ENCODE measurements at places on chromosomes 1 and 21.

- no peak for DNase-seq
Observed at GRCh38 chr21:35475009-35475408, 425.9 kb upstream of the RUNX1 start.

DNA sequence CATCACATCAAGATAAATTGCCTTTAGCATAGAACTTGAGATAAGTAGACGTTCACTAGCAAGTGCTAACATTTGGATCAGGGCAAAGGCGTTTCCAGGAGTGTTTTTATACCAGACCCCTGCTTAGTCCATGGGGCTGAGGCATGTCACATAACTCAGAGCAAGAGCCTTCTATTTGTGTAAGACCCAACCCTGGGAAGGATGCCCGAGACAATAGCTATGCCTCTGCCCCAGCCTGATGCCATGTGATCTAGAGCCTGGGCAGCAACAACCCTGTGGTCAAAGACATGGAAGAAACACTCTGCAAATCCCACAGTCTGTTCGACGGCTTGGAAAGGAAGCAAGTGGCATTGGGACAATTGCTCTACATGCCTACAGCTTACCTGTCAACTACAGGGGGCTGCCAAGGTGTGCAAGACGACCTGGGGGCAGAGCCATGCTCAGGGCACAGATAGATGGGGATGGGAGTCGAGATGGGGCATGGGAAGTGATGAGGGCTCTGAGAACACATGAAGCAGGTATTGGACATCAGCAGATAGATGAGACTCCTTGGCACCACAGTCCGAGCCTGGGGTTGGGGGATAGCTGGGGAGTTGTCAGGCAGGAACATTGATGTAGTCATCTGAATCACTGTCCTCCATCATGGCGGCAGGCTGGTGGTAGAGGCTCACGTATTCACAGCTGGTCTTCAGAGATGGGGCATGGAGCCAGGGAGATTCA lies 7.3 kb downstream of the IL24 start:
- DNase-seq: no peak

DNA sequence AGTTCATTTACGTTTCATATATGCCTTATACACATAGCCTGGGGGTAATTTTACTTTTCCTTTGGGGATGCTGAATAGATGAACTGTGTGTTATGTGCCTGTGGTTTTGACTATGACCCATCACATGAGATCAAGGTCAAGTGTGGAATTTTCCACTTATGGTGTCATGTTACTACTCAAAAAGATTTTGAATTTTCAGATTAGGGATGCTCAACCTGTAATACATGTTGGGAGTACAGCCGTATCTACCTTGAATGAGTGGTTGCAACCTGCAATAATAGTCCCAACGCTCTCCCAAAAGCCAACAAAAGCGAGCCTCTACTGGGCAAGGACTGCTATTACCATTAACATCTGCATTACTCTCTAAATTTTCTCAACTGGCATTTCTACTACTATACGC lies 68.5 kb upstream of the SDC3 start:
- no peak for DNase-seq

DNA sequence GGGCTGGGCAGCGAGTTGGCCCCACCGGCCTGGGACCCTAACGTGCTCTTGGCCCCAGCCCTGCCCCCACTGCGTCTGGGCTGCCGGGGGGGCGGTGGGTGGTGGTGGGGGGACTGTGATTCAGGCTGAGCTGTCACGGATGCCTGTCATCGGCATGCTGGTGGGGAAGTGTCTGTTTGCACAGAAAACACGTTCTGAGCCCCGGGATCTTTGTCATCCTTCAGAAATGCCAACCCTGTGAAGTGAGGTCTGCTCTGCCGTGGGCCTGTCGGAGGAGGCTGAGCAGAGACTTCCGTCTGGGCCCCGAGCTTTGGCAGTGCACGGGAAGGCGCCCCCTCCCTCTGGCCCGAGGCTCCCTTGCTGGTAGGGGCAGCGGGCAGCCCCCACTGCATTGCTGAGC lies 24.3 kb upstream of the PLCH2 start:
- no peak for DNase-seq

DNA sequence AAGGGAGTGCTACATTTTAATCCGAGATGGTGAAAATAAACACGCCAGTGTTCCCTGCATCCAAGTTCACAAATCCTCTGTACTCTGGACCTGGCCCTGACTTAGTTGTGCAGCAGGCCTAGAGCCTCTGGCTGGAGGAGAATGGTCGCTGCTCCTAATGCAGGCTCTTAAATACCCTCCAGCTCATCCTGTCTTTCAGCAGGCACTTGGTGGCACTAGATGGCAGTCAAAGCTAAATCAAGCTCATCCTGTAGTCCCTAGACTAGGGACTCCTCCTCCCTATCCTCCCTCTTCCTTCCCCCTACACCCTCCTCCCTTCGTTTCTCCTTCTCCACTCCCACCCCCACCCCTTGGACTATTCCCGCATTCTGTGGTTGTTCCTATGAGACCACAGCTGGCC lies 41.6 kb upstream of the MTR start:
- no peak for DNase-seq

- DNase-seq: no peak
Observed at GRCh38 chr1:180917306-180918065, 4.8 kb downstream of the KIAA1614 start.

DNA sequence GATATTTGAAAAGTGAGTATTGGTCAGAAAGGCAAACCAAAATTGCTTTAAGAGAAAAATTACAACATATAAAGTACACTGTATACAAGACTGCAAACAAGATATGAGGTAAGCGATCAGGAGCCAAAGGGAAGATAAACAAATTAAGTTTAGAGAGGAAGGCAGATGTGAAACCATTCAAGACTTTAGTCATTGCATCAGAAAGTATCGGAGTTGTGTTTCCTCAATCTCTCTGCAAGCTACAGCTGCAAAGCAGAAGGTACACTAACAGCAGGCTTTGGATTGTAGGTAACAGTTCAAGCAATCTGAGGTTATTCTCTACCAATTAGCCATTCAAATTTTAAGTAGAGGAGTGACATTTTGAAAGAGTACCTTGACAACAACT lies 21.3 kb upstream of the TLCD4 start:
- DNase-seq: no peak

- no peak for DNase-seq
Observed at GRCh38 chr1:181620183-181620582, 136.9 kb downstream of the CACNA1E start.

DNA sequence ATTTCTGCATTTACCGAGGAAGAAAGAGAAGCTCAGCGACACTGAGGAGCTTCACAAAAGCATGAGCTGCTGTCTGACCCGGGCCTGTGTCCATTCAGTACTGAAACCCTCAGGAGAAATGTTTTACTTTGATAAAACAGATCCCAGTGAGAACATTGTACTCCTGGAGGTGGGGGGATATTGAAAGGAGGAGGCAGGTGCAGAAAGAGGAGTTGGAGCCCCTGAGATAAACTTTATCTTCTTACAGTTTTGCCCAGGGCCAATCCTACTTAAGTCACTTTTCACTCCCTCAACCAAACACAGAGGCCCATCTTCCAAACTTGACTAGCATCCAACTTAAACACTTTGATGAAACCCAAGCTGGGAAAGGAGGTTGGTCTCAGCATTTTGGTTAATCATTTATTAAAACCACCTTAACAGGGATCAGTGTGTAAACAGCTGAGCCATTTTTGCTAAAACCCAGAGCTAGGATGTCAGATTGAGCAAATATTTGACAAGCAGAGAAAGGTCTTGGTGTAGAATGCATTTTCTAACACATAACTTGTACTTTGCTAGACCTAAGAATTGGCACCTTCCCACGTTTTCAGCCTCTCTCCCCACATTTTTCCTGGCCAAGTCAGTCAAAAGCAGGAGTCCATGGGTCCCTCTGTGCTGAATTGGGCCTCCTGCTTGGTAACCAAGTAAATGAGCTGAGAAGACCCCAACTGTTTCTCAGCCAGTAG lies 32.5 kb upstream of the SARS1 start:
- no peak for DNase-seq

- no peak for DNase-seq
Observed at GRCh38 chr1:111852261-111852721, 96.6 kb downstream of the DDX20 start.

- DNase-seq: no peak
Observed at GRCh38 chr1:51572365-51572764, 44.5 kb upstream of the OSBPL9 start.

- no peak for DNase-seq
Observed at GRCh38 chr1:67346982-67347381, 39.3 kb downstream of the IL12RB2 start.

DNA sequence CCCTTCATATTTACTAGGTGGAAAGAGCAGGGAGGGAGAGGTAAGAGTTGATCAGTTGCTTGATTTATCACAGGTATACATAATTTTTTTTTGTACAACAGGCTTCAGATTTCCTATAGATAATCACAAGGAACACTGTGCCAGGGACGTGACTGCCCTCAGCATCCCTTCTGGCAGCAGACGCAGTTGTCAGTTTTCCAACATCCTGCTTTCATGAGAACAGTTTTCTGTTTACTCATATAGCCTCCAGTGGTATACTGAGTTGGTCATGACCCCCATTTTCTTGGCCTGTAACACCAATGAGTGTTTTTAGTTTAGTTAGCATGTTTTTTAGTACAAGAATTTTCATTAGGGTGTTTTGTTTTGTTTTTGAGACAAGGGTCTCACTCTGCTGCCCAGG lies 37.9 kb upstream of the PTPRF start:
- no peak for DNase-seq

- no peak for DNase-seq
Observed at GRCh38 chr1:206135248-206135647, 18.1 kb upstream of the AVPR1B start.

GRCh38 chr21:33769057-33769456 lies 126.8 kb downstream of the ITSN1 start:
- DNase-seq: no peak

- no peak for DNase-seq
Observed at GRCh38 chr21:14758849-14759248, 212.7 kb upstream of the SAMSN1 start.

GRCh38 chr21:43345746-43346409 lies 81.1 kb downstream of the SIK1 start:
- no peak for DNase-seq

DNA sequence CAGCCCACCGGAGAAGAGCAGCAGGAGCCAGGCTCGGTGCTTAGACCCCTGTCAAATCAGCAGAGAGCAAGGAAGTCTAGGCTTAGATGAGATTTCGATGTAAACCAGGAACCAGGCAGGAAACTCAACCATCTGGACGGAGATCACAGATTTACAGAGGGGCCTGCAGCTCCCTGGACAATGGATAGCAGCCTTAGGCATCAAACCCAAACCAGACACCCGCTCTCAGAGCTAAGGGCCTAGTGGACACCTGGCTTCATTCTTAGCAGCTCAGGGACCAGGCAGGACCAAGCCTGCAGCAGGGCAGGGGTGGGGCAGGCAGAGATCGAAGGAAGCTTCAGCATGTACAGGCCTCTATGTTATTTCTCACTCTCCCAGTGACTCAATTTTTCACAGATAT lies 127.8 kb upstream of the FMN2 start:
- DNase-seq: no peak

GRCh38 chr1:194078765-194079164 lies 892.4 kb upstream of the B3GALT2 start:
- DNase-seq: no peak

DNA sequence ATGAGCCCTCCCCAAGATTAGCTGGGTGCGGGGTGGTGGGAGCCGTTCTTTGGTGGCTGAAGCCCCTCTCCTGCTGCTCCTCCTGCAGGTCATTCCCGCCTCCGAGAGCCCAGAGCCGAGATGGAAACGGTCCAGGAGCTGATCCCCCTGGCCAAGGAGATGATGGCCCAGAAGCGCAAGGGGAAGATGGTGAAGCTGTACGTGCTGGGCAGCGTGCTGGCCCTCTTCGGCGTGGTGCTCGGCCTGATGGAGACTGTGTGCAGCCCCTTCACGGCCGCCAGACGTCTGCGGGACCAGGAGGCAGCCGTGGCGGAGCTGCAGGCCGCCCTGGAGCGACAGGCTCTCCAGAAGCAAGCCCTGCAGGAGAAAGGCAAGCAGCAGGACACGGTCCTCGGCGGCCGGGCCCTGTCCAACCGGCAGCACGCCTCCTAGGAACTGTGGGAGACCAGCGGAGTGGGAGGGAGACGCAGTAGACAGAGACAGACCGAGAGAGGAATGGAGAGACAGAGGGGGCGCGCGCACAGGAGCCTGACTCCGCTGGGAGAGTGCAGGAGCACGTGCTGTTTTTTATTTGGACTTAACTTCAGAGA lies 448 bp downstream of the G0S2 start:
- DNase-seq: no peak

GRCh38 chr1:157114183-157115121 lies 14.8 kb upstream of the ETV3L start:
- DNase-seq: no peak

DNA sequence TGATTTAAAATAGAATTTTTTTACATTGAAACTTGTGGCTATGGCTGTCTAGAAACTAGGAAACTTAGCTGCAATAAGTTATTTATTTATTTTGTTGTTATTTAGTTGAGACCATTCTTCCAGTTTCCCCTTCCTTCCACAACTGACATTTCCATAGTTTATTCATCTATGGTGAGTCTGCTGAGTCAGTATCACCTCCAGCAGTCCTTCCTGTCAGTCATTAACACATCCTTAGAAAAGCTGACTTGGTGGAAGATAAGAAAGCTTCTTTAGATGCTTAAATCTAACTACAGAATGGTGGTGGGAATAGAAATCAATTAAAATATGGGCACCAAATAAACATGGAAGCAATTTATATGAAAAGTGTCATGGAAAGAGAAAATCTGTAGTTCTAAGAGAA lies 714.0 kb downstream of the RWDD3 start:
- no peak for DNase-seq

GRCh38 chr1:27395441-27396195 lies 3.2 kb downstream of the GPR3 start:
- DNase-seq: peak; percentile 75

- DNase-seq: peak; percentile 45
Observed at GRCh38 chr1:25232866-25233784, 823 bp upstream of the SYF2 start.

DNA sequence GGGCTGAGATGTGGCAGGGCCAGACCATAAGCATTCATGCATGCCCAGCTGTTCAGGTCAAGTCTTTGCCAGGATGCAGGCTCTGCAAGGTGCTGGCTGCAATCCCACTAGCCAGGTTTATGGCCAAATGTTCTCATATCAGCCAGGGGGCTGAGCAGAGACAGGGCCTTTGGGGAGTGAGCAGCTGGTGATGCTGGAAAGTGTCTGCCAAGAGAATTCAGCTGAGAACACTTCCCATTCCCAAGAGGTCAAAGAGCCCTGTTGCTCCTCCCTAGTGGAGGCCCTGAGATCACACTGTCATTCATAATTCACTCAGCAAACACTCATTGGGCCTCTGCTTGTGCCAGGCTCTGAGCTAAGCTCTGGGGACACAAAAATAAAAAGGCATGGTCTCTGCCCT lies 150.3 kb downstream of the DMRTA2 start:
- no peak for DNase-seq

DNA sequence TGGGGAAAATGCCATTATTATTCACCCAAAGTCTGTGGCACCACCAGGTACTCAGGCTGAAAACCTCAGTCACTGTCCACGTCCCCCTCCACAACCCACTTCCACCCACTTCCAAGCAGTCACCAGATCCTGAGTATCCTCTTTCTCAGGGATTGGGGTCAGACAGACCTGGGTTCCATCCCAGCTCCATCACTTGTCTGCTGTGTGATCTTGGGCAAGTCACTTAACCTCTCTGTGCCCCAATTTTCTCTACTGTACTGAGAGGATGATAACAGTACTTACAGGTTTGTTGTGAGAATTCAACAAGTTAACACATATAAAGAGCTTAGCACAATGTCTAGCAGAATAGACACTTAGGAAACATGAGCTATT lies 29.7 kb upstream of the FOXO6 start:
- DNase-seq: no peak

All from activated gamma-delta T cell treated with Interleukin-2 at 50 U/mL for 16 hours (primary cell).